ENCODE measurements at places on chromosomes 7 and 10.

GRCh38 chr7:50687575-50688225 lies 95.0 kb downstream of the GRB10 start:
- DNase-seq, result no peak

- DNase-seq, result no peak
Observed at GRCh38 chr7:66694286-66694685, 46.2 kb upstream of the RABGEF1 start.

DNA sequence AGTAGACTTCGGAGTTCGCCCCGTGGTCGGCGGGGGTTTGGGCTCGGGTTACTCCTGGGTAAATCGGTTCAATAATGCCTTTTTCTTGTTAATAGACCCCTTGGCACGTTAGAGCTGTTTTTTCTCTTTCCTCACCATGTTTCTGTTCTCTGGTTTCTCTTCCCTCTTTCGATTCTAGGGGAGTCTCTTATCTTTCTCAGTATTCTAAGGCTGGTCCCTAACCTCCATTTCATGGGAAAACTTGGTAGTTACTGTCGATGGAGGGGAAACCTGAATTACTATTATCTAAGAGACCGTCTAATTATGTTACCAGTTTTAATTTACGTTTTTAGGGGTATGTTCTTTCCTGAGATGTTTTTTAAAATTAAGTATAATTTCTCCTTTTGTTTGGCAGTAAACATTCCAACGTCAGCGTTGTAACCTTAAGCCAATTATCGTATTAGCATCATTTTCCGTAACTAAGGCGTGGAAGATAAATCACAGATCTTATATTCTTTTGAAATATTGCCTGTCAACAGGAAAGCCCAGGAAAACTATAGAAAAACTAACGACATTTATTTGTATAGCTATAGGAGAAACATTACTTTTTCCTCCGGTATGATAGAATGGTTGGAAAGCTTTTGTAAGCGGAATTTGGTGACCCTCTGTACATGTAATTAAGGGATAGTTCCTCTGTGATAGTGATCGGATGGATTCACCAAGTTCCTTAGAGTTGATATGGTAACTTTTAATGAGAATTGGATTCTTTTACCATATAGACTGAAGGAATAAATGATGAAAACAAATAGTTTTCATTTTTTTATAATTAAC lies 847 bp downstream of the BTAF1 start:
- DNase-seq, result no peak

GRCh38 chr10:112304267-112304859 lies 21.2 kb downstream of the TECTB start:
- no peak for DNase-seq

DNA sequence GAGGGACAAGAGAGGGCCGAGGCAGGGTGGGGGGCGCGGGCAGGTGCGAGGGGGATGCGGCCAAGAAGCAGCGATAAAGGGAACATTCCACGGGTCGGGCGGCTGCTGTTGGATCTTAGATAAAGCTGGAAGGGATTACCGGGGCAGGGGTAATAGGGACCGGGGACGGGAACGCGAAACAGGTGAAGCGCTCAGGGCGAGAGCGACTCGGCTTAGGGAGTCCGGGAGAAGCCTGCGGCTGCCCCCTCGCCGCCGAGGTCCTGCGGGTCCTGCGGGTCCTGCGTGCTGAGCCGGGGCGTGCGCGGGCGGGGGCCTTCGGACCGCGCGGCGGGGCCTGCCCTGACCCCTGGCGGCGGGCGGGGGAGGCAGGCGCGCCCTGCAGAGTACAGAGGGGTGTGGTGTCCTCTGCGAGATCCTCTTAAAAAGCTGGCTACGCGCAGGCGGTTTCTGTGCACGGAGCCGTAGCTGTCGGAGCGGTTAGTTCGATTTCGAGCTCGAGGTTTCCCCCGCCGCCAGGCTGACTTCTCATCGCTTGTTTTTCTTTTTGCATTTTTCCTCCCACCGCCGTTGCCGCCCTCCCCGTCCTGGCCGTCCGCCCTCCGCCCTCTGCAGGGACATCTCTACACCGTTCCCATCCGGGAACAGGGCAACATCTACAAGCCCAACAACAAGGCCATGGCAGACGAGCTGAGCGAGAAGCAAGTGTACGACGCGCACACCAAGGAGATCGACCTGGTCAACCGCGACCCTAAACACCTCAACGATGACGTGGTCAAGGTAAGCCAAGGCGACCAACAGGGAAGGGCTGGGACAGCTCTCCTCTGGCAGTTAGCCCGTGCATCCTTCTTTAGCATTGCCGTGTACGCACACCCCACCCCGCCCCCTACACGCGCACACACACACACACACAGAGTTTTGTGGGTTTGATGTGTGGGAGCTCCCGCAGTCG lies 1.4 kb downstream of the CAV1 start:
- DNase-seq, result peak; percentile 37

- no peak for DNase-seq
Observed at GRCh38 chr10:114272696-114273095, 33.6 kb downstream of the VWA2 start.

DNA sequence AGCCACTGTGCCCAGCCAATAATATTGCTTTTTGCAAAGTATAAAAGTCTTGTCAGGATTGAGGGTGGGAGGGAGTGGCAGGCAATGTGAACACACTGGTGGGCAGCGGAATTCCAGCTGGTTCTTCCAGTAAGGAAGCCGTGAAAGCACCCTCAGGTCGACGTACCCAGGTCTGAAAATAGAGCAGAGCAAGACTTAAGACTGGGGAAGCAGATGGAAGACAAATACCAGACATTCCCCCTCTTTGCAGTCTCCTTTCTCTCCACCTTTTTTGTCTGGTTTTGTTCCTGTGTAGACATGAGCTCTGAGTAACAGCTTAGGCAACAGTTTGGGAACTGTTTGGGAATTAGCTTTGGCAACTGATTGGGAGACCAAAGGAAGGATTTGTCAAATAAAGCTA lies 17.6 kb upstream of the CSTF2T start:
- DNase-seq, result no peak

- DNase-seq, result no peak
Observed at GRCh38 chr7:152869677-152870051, 110.1 kb downstream of the ACTR3B start.

DNA sequence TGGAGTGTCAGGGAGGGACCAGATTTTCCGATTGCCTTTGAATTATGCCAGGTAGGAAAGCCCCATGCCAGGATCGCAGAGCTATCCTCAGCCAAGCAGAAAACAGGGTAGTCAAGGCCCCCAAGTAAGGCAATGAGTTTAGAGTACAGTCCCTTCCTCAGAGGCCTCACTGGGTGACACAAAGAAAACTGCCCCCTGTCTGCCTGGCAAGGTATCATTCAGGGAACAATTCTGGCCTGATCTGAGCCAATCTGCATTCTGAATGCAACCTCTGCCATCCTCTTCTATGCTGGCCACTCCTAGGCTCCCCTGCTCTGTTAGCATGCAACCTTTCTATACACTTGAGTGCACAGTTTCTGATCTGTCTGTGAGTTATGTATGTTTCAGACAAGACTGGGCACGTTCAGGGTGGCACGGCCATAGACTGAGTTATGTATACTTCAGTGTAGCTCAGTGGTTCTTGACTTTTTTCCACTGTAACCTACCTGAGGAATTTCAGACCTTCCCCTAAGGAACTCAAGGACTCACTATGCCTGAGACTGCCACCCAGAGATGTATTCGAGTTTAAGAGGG lies 336.8 kb downstream of the PLXNA4 start:
- DNase-seq, result no peak

GRCh38 chr10:7596356-7596755 lies 70.4 kb downstream of the ITIH5 start:
- no peak for DNase-seq

DNA sequence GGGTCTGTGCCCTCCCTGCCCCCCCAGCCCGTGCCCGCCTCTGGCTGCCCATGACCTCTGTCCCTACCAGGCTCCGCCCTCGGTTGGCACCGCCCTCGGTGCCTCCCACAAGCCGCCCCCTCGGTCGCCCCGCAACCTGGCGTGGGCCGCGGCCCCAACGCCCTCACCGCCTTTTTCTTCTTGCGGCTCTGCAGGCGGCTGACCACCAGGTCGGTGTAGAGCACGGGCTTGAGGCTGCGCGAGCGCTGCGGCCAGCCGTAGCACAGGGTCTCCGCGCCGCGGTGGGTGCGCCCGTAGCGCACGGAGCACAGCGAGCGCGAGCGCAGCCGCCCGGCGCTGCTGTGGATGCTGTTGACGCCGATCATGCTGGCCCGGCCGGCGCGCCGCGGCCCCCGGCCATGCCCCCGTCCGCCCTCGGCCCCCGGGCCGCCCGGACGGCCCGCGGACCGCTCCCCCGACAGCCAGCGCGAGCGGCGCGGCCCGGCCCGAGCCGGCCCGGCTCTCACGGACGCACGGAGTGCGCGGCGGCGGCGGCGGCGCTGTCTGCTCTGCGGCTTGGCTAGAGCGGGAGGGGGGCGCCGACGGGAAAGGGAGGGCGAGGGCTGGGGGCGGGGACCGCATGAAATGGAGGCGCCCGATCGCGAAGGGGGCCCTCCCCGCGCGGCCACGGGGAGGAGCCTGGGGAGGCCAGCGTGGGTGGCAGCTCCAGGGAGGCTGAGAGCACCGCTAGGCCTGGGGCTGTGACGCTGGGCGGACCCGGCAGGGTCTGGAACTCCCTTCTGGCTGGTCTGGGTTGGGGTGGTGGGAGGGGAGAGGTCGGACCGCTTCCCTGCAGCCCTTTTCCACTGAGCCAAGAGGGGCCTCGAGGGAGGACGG lies 9.6 kb downstream of the PSD start:
- DNase-seq, result no peak

GRCh38 chr10:131772441-131772840 lies 128.4 kb upstream of the PPP2R2D start:
- no peak for DNase-seq

- no peak for DNase-seq
Observed at GRCh38 chr7:46512891-46513413, 591.9 kb upstream of the IGFBP3 start.

GRCh38 chr7:1669954-1670893 lies at the start of gene ELFN1:
TSS of gene ELFN1 (plus strand) at chr7:1670277. CDS start at chr7:1744597, 74,320 bp downstream.
- no peak for DNase-seq

GRCh38 chr10:19970717-19971116 lies 154.5 kb downstream of the PLXDC2 start:
- no peak for DNase-seq

DNA sequence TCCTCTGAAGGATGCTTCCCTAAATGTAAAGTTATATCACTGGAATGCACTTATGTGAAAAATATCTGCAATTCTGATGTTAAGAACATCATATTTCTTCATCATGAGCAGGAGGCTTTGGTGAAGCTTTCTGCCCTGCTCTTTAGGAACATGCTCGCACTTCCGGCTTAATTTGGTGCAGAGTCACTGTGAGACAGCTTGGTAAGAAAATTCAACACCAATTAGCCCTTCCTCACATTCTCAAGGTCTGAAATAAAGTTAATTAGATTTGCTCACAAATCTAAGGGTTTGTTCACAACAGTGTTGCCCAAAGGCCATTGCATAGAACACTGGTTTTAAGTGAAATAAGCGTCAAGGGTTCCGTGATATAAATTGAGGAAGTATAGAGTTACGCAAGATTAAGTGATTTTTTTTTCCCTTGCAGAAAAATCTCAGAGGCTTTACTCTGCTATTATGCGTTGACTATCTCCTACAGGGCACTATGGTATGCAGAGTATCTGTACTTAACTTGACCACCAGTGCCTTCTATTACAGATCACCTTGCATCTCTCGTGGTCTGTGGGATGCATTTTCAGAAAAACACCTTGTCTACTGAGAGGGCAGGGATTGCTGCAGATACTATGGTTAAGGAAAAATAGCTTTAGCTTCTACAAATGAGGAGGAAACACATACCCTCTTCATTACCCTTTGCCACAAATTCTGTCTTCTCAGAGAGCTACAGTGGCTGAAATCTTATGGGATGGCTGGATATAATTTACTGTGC lies 953.9 kb downstream of the TYW1 start:
- DNase-seq, result no peak

DNA sequence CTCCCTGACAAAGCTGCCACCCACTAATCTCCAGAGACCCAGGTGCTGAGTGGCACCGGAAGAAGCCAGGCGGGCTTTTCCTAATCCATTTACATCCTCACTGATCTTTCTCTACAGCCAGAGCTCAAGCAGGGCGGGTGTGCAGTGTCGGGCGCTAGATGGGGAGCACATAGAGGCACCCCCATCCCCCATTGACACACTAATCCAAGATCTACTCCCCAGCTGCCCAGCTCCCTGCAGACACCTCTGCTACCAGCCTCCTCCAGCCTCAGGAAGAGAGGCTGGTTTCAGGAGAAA lies 22.2 kb downstream of the FRMPD2 start:
- DNase-seq, result no peak

DNA sequence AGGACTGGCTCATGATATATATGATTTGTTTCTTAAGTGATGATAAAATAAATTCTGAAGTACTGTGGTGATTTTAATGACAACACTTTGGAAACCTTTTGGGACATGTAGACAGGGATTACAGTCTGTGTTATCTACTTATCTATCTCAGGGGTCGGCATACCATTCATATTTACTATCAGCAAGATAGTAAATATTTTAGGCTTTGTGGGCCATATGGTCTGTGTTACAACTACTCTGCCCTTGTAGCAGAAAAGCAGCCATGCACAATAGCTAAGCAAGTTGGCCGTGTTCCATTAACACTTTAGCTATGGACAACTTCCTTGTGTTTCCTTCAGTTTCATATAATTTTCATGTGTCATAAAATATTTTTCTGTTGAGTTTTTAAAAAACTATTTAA lies 97.8 kb upstream of the PRPS1L1 start:
- no peak for DNase-seq

DNA sequence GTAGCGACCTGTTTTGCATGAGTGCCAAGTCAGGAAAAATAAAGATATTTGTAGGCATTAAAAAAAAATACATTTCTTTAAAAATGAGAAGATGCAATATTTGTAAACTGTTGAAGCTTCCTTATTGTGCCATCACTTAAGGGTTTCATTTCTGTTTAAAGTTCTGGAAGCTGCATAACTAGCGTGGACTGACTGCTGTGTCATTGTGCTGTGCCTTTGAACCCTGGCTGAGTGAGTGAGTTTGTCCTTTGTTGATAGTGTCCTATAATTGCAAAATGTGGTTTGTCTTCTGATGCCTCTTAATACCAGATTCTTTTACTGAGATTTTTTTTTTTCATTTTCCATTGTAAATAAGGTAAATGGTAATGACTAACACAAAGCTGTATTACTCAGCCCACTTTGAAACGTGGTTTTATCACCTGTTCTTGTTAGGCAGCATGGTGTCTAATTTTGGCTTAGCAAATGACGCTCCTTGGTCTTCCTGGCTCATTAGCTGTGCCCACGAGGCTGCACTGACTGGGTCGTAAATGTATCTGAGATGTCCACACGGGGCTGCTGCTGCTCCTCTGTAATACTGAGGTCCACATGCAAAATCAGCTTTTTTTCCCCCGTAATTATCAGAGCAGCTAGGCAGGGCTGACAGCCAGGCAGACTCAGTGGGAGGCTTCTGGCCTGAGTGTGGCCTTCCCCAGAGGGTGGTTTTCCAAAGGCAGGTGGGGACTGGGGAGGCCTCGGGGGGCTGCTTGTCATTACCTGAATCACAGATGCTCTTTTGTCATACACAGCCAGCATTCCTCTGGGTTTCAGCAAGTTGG lies 14.8 kb downstream of the ZSCAN25 start:
- no peak for DNase-seq
